ENCODE measurements at places on chromosomes 6 and 20.

DNA sequence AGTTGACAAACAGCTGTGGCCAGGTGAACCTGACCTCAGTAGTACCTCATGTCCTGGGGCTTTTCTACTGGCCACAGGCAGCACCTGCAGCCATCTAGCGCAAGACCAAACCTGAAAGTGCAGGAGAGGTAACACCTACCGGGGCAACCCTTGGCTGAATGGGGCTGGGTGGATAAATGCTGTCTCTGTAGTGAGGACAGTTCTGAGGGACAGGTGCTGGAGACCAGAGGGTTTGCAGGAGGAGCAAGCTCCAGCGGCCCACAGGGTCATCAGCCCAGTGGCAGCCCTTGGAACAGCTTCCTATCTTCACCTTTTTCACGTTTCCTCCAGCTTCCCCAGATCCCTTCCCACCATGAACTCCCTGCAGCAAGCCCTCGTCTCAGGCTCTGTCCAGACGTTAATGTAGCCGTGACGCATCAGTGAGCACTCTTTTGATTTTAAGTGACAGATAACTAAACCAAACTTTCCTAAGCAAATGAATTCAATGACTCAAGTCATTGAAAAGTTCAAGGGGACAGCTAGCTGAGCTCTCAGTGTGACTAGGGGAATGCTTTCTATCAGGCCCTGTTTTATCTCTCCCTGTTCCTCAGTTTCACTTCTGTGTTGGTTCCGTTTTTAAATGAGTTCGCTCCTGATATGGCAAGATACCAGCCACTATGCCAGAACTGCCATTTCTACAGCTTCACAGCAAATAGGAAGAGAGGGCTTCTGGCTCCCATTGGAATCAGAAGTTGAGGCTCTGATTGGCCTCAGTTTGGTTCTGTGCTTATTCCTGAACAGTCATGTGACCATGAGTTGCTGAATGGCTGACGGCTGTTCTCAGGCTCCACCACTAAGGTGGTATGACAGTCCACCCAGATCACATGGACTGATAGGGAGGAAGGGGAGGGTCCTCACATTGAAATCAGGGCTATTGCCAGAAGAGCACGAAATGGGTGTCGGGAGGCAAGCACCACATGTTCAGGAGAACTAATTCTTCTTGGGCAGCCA lies 12.1 kb upstream of the PFDN4 start:
- no peak for DNase-seq

GRCh38 chr6:12294851-12295536 lies 4.8 kb downstream of the EDN1 start:
- DNase-seq, result no peak

DNA sequence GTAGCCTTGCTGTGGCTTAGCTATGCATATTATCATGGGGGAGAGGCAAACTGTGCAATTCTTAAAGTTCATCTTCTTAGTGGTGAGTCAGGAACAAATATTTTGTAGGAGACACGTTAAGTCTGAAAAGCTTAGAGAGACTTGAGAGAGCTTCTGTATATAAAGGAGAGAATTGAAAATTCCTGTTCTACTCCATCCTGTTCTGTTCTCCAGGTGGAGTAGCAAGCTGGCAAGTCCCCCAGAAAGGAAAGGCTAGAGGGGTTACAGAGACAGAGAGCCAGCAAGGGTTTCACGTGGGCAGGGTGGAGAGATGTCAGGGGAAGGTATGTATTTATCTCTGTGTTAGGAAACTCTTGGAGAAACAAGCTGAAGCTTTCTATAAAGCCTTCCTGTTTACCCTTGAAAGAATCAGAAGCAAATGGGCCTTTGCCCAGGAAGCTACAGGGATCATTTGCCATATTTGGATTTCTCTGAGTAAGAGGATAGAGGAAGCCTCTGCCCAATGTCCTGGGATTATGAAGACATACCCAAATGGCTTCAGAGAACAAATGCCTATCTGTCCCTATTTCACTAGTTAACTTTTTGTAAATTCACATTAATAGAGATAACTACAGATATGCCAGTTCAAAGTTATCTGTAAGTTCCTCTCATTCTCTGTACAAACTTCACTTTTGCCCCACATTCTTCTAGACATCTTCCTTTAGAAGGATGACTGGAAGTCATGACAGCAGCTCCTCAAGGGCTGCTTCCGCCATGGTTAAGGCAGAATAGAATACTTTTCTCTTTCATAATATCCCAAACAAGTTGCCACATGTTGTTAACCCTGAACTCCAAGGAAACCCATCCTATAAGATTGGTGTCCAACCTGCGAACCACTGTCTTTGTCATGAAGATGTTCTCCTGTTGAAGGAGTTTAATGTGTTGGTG lies 126.7 kb upstream of the NEDD9 start:
- no peak for DNase-seq

GRCh38 chr6:151940307-151940706 lies 132.8 kb downstream of the ESR1 start:
- DNase-seq, result no peak

- no peak for DNase-seq
These were observed 81.1 kb downstream of the MAFB start for GRCh38 chr20:40607927-40608326.

GRCh38 chr6:159766906-159767305 lies 5.1 kb downstream of the ACAT2 start:
- no peak for DNase-seq

DNA sequence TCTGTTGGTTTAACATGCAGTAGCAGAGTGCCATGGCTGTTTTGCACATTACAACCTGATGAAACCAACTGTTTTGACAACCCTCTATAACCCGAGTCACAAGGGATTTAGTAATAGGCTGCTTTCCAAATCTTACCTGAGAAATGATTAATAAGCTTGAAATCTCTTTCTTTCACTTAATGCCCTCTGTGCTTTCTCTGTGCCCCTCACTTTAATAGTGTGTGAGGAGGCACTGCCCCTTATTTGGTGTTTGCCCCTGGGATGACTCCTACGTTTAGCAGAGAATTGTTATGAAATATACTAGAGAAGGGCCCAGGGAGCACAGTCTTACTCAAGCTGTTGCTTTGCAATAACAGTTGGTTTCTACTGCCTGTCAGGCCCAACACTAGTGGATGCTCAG lies 31.0 kb upstream of the PTCHD4 start:
- DNase-seq, result no peak

DNA sequence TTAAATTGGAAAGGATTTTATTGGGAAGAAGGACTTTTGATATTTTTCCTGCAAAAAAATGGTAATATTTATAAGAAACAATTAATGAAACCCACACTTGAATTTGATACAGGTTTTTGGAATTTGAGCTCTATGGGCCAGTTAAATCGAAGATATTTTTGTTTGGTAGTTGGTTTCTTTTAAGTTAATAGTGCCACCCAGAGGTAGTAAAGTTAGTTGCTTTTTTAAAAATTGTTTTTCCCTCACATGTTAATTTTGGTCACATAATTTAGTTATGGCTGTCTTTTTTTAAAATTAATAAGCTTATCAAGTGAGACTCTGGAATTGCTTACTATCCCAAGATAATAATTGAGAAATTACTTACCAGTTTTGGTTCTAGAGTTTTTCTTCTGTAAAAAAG lies 7.1 kb downstream of the PRIM2 start:
- no peak for DNase-seq

GRCh38 chr6:14934844-14935243 lies 311.0 kb upstream of the JARID2 start:
- DNase-seq, result no peak

DNA sequence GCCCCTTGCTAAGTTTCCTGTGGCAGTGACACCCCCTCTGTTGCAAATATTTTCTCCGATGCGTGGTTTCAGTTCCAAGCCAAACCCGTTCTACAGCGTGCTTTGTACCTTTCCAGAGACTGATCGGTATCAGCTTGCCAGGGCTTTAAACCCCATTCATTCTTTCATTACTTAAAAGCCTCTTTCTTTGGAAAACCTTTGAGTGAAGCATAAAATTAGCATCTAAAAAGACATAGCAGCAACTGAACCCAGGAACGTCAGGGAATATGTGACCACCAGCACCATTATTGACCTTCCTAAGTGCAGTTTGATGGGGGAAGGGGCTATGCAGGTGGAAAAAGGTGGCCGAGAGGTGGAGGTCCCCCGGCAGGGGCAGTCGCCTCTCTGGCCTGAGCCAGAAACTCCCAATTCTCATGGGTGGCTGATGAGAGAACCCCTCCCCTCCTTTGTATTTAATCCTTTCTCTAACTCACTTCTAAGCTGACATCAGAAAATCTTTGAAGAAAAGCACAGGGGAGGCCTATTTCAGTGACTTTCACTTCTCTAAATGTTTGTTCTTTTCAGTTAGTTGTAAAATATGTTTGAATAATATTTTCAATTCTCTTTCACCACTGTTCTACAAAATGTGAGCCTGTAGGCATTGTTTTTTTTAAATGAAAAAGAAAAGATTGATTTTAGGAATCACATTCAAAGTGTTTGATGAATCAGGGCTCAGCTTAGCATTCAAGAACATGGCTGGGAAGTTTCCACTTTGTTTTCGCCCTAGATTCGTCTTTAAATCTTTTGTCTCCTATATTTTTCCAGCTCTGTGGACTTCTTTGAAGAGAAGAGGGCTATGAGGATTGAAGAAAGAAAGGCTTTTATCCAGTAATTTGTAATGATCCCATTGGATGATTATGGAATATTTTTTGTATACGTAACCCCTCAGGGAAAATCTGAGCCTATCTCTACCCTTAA lies 89.2 kb downstream of the RSPH3 start:
- DNase-seq, result no peak

- DNase-seq, result no peak
These were observed 131.2 kb upstream of the RIN2 start for GRCh38 chr20:19626896-19627295.

- no peak for DNase-seq
These were observed 103.1 kb upstream of the TBX18 start for GRCh38 chr6:84867521-84867920.
